ENCODE measurements at places on chromosomes 3 and 15. TPM values are rescaled to one million over a fixed set of nuclear protein-coding genes. Genes with fewer than 3 reads are reported as not detected.

- no peak for DNase-seq
Observed at GRCh38 chr3:153463895-153464294, 301.9 kb downstream of the RAP2B start.

DNA sequence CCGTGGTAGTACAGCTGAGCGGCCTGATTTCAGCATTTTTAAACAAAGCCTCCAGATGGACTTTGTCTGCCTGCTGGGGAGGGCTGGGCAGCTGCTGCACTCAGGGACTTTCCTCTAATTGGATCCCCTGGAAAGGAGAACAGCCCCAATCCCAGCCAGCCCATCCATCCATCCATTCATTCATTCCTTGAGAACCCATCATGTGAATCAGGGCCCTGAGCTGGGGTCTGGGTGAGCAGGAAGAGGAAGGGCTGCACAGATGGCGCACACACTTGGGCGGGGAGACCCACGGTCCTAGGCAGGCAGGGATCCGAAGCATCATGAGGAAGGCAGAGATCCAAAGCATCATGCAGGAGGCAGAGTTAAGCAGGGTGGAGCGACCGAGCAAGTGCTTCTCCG, 45.7 kb downstream of the TPRA1 start:
- no peak for DNase-seq

DNA sequence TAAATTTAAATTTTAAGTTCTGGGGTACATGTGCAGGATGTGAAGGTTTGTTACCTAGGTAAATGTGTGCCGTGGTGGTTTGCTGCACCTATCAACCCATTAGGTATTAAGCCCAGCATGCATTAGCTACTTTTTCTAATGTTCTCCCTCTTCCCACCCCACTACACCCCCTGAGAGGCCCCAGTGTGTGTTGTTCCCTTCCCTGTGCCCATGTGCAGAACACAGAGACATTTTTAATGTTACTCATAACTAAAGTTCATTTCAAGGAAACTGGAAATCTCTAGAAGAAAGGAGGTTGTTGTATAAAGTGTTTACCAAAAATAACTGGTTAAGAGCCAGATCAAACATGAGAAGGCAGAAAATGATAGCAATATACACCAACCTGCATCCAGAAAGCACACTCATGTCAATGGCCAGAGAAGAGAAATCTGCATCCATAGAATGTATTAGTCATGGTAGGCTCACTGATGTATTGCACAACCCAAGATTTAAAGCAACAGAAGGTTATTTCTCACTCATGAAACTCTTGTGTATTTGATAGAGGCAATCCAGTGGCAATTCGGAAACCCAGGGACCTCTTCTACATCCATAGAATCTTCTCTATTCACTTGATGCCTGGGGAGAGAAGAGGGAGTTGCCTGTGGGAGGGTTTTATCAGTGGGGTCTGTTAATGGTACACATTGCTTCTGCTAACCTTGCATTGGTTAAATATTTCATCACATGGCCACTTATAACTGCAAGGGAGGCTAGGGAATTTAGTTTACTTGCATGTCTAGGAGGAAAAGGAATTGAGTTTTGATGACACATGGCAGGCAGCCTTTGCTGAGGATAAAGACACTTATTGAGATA, 321.9 kb upstream of the RASGRP1 start:
- DNase-seq, result peak; percentile 79

Gene GOLGA8T
- polyA plus RNA-seq, result not detected

Gene FOXB1
- not detected for polyA plus RNA-seq

Gene SEMA3B
- 40.4 TPM for polyA plus RNA-seq

Gene ADGRG7
- polyA plus RNA-seq, result 0.04 TPM

Gene CFAP100
- polyA plus RNA-seq, result not detected

Gene TRMT10C
- 27.7 TPM for polyA plus RNA-seq

DNA sequence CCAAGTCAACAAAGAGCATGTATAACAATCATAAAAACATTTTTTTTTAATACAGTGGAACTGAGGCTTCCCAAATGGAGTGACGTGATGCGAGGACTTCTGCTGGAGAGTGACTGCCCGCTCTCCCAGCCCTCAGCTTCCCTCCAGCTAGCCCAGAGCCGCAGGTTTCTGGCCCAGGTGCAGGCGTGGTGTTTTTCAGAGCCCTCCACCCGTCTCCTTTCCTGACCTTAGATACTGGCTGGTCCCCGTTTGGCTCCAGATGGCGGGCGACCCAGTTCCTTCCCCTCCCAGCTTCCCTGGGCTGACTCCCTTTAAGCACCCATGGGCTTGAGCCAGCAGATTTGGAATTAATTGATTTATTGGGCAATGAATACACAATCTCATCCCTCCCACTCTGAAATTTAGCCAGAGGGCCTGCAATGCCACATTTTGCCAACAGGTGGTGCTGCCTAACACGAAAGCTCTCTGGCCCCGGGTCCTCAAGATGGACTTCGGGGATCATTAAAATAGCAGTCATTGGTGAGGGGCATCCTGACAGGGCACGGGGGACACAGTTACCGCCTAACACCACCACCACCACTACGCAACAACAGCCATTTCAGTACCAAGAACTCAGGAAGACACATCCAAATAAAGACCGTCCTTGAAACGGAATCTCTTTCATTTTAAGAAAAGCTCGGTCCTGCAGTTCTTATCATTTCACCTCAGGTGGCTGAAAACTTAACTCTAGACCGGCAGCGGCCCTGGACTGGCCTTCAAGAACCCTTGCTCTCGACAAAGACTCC, 47.5 kb upstream of the MUC4 start:
- DNase-seq, result peak; percentile 78

- DNase-seq, result no peak
Observed at GRCh38 chr15:83842281-83842680, 188.4 kb downstream of the ADAMTSL3 start.

GRCh38 chr3:71779674-71780377, 5.1 kb downstream of the PROK2 start:
- DNase-seq, result no peak

Gene MED12L
- 9.5 TPM for polyA plus RNA-seq

- DNase-seq, result no peak
Observed at GRCh38 chr15:68578980-68579935, at the start of gene CORO2B. Gene CORO2B (plus strand): TSS chr15:68578993. CDS start chr15:68579263, 270 bp downstream.

DNA sequence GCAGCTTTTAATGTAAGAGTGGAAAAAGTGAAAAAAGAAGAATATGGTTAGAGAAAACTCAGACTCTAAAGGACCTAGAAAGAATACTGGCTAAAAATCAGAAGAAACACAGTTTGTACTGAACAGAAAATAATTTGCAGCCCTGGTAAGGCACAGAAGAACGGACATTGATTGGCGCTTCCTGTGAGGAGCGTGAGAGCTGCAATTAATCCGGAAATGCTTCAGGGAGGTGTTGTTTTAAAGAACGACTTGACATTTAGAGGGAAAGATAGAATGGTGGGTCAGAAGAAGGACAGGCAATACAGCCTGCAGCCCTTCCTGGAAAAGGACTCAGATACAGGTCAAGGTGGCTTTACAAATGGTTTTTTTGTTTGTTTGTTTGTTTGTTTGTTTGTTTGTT, 151.3 kb upstream of the TSC22D2 start:
- DNase-seq, result no peak

GRCh38 chr3:184003187-184003967, 14.3 kb downstream of the ABCC5 start:
- no peak for DNase-seq

GRCh38 chr15:96253006-96253747, 77.3 kb upstream of the NR2F2 start:
- DNase-seq, result peak; percentile 54

Data from muscle of back (tissue), 13 donors.